ENCODE measurements at places on chromosomes 13 and 19.

- no peak for DNase-seq
Observed at GRCh38 chr13:31074756-31075155, 86.9 kb downstream of the HSPH1 start.

- no peak for DNase-seq
Observed at GRCh38 chr13:58992478-58993042, 1171.2 kb downstream of the DIAPH3 start.

- no peak for DNase-seq
Observed at GRCh38 chr13:50941146-50941545, 31.6 kb downstream of the RNASEH2B start.

DNA sequence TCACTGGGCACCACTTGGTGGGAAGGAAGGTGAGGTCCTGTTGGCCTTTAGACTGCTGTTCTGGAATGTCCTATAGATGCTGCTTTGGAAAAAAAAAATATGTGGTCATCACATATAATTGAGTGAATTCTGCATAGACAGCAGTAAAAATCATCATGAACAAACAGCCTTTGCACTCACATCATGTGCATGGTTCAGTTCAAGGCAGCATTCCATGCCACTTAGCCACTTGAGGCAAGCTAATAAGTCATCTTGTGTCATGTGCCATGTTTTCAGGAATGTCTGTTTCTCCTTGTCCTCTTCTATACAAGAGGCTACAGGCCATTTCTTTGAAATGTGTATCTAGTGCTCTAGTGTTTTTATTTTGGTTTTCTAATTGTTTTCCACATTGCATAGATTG, 43.9 kb upstream of the TSC22D1 start:
- no peak for DNase-seq

GRCh38 chr13:32889986-32890565, 126.1 kb upstream of the KL start:
- no peak for DNase-seq

GRCh38 chr13:32409561-32410421, 18.1 kb downstream of the N4BP2L1 start:
- DNase-seq, result no peak

- DNase-seq, result peak; percentile 71
Observed at GRCh38 chr19:42529248-42529764, 1.0 kb upstream of the CEACAM1 start.

DNA sequence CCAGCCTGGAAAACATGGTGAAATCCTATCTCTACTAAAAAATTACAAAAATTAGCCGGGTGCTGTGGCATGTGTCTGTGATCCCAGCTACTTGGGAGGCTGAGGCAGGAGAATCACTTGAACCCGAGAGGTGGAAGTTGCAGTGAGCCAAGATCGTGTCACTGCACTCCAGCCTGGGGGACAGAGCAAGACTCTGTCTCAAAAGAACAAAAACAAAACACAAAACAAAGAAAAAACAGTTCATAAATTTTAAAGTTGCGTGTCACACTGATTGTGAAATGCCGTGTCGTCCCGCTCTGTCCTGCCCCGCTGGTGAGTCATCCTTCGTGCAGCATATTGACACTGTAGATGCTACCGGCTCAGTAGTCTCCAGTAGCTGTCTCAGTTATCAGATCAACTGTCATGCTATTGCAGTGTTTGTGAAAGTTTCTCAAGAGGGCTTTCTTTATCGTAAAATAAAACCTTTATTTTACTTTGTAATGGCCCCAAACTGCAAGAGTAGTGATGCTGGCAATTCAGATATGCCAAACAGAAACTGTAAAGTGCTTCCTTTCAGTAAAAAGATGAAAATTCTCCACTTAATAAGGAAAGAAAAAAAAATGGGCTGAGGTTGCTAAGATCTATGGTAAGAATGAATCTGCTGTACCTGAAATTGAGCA, 36.4 kb upstream of the IGFL1 start:
- DNase-seq, result peak; percentile 21

- no peak for DNase-seq
Observed at GRCh38 chr19:29411113-29411581, 114.6 kb upstream of the VSTM2B start.

GRCh38 chr13:64248371-64249065, 2832.9 kb upstream of the PCDH20 start:
- no peak for DNase-seq

- DNase-seq, result no peak
Observed at GRCh38 chr13:51821606-51822005, 17.6 kb upstream of the DHRS12 start.

- no peak for DNase-seq
Observed at GRCh38 chr19:18002347-18002850, 5.6 kb upstream of the ARRDC2 start.

DNA sequence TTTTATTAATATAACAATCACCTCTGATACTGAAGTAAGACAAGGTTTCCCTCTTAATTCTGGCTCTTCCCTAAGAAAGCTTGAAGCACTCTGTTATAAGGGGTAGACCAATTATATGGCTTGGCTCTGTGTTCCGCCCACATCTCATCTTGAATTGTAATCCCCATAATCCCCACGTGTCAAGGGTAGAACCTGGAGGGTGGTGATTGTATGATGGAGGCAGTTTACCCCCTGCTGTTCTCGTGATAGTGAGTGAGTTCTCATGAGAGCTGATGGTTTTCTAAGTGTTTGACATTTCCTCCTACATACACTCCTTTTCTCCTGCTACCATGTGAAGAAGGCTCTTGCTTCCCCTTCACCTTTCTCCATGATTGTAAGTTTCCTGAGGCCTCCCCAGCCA, 363.8 kb upstream of the PCDH20 start:
- no peak for DNase-seq

DNA sequence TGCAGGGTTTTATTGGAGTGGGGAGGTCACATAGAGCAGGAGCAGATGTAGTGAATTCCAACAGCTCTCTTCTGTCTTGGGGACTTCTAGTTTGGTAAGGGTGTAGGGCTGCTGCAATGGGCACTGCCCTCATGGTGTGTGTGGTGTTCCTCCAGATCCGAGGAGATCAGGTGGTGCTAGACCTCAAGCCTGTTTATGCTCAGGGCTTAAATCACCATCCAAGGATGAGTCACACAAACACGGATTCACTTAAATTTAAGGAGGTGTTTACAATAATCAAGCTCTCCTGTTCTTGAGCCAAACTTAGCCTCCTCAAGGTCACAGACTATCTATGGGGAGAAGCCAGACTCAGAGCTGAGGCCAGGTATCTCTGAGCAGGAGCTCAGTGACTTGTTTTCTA, 23.0 kb downstream of the HS6ST3 start:
- no peak for DNase-seq

DNA sequence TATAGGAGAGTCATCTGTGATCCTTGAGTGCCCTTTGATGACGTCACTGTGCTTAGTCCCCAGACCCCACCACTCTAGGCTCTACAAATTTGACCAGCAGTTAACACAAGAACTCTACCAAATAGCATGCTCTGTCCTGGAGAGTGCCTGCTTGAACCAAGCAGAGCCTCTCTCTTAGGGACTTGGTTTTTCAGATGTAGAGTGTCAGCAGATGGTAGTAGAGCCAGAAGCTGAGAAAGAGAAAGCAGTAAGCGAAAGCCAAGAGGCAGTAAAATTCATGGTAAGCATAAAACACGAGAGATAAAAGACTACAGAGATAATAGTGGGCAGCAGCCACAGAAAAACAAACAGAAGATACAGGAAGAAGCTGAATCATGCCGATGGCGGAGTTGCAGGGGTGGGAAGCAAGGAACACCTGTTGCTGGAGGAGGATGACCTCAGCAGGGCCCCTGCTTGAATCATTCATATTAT, 193.3 kb downstream of the SLC7A1 start:
- DNase-seq, result no peak

GRCh38 chr13:42804244-42804874, 23.0 kb downstream of the FAM216B start:
- no peak for DNase-seq

GRCh38 chr13:51728275-51728673, 75.7 kb downstream of the DHRS12 start:
- no peak for DNase-seq

- DNase-seq, result no peak
Observed at GRCh38 chr13:109235901-109236300, 550.5 kb downstream of the IRS2 start.

DNA sequence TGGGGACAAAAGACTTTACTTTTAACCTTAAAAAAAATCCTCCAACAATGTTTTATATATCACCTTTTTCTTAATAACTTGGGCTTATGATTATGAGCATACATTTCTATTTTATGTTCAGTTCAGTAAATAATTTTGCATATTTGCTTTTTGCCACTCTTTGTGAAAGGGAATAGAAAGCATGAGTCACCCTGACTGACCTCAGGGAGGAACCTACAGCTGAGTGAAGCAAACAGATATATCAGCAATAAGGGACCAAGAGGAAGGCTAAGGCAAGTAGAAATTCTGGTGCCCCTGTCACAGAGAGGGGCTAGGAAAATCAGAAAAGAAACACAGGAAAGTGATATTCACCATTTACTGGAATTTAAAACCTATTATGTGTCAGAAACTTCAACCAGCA, 37.2 kb upstream of the SOHLH2 start:
- no peak for DNase-seq

GRCh38 chr13:110329258-110329657, 22.2 kb downstream of the COL4A2 start:
- no peak for DNase-seq

GRCh38 chr19:38869836-38870607, 8.1 kb downstream of the RINL start:
- DNase-seq, result peak; percentile 93

DNA sequence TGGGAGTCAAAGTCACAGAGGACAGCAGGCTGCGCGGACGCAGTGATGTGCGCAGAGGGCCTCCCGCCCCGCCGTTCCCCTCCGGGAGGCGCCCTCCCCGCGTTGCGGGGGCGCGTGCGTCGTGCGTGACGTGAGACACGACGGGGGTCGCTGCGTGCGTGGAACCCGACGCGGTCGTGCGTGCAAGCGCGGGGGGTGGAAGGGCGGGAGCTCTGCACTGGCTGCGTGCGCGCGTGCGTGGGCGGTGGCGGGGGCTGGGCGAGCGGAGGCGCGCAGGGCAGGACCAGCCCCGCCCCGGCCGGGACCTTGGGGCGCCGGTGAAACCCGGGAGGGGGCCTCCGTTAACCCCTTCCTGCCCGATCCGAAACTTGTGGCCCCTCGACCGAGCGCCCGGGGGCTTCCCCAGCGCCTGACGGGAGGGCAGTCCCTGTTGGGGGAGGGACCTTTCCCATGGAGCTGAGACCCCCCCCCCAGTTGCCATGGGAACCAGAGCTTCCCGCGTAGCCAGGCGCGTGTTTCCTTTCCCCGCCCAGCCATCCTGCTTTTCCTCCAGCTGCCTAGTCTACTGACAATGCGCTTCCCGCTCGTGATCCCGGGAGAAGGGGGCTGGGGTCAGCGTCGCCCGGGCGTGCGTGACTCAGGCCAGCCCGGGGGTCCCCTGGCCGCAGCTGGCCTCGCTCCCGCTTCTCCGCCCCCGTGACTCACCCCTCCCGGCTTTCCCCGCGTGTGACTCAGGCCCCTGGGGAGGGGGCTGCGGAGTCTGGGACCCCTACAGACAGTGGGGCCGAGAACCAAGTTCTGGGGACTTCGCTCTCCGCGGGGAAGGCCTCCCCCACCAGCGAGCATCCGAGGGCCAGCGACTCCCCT, 7.3 kb upstream of the HOOK2 start:
- peak; percentile 88 for DNase-seq

DNA sequence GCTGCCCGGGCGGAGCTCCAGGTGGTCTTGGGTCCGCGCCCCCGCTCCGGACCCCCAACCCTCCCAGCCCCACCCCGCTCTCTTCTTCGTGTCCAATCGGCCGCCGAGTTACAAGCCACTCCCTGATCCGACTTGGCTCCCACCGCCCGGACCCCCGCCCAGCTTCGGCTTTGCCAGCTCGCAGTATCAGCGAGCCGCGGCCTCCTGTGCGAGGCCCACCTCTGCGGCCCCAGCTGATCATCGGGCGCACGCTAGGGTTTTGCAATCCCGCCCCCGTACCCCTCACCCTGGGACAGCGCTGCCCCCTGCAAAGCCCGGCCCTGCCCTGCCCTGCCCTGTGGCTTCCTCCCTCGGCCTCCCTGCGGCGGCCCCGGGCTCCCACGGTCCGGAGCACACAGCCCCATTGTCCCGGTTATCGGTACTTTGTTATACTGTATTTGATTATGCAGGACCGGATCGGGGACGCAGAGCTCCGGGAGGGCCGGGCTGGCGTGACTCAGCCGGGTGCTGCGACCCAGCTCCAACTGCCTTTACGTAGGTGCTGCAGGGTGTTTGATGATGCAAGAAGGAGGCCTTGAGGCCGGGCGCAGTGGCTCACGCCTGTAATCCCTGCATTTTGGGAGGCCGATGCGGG, 598 bp upstream of the LPAR2 start:
- DNase-seq, result peak; percentile 53

DNA sequence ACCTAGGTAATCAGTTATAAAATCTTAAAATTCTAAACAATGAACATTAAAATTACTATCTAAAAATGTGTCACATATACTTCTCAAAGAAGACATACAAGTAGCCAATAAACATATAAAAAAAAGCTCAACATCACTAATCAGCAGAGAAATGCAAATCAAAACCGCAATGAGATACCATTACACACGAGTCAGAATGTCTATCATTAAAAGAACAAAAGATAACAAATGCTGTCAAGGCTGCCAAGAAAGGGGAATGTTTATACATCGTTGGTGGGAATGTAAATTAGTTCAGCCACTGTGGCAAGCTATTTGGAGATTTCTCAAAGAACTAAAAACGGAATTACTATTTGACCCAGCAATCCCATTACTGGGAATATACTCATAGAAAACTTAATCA, 310.3 kb upstream of the EDNRB start:
- no peak for DNase-seq
